ENCODE measurements at places on chromosomes 12 and 14.

- no peak for DNase-seq
Measured at GRCh38 chr12:106171117-106171750, 32.5 kb upstream of the NUAK1 start.

GRCh38 chr12:95701275-95701674 is 89.3 kb downstream of the NTN4 start:
- no peak for DNase-seq

DNA sequence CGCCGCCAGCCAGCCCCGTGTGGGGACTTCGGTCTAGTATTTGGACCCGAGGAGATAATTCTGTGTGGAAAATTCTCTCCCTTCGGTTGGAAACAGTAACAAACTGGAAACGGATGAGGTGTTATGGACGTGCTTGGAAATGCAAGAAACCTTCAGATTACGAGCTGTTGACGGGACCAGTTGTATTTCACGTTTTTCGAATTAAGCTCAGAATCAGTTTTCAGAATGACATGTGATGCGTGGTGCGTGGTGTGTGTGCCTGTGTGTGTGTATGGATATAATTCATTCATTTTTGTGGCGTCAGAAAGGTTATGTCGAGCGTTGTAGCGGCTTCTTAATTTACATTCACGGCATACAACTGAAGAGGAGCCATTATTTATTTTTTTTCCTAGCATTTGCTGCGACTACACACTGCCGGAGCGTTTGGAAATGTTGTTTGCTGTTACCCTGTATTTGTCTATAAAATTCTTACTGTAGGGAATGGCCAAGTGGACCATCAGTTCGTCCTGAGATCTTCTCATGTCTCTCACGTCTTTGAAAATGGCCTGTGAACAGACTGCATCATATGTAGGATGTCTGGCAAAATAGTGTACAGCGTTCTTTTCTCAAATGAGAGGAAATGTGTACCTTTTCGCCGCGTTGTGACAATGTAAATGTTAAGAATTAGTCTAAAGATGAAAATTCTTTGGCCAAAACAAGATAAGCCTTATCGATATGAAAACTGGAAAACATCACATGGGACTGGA is 1.3 kb downstream of the TRAF3 start:
- peak; percentile 42 for DNase-seq

DNA sequence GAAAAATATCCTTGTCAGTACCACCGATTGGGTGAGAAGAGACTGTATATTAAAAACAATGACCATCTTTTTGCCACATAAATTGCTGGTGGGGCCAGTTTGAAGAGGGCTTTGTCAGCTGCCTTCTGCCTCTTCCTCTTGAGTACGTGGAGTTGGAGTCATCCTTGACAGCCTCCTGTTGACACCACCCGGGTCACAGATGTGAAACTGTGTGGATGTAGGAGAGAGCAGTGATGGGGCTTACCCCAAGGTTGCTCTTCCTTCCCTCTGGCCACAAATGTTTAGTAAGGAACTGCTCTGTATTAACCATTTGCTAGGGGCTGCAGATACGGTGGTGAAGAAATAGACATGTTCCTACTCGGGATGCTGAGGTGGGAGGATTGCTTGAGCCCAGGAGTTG is 12.2 kb downstream of the PTPN11 start:
- no peak for DNase-seq

- DNase-seq = no peak
Measured at GRCh38 chr14:68333262-68333661, 459.6 kb downstream of the ZFP36L1 start.

DNA sequence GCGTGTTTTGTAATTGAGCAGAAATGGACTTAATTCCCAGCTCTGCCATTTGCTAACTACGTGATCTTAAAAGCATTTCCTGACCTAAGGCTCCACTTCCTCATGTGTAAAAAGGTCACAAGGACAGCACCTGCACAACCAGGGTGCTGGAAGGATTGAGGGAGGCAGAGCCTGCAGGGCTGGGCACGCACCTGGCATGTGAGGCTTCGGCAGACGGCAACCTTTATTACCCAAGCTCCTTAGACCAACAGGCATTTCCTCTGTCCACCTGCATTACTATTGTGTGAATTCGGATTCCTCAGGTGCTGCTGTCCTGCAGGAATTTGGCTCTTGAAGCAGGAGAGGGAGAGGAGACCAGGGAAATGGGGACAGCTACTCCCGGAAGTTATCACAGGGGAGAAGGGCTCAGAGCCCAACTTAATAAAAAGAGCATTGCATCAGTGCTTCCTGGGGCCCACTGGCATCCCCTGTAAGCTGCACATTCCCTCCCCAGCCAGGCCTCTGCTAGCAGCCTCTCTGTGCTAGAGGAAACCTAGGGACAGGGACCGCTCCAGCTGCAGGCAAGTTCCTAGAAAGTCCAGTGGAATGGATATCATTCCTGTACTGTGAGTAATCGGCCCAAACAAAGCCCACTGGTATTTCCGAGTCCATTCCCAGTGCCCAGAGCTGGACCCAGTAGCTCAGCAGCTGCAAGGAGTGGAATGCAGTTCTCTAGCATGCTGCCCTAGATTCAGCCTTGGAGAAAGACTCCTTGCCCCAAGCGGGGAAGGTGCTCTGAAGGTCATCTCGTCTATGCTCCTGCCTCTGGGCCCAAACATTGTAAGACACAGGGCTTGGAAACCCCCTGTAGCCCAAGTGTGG is 157.1 kb upstream of the CCND2 start:
- no peak for DNase-seq

GRCh38 chr12:123111498-123112165 is 39.3 kb downstream of the PITPNM2 start:
- no peak for DNase-seq

DNA sequence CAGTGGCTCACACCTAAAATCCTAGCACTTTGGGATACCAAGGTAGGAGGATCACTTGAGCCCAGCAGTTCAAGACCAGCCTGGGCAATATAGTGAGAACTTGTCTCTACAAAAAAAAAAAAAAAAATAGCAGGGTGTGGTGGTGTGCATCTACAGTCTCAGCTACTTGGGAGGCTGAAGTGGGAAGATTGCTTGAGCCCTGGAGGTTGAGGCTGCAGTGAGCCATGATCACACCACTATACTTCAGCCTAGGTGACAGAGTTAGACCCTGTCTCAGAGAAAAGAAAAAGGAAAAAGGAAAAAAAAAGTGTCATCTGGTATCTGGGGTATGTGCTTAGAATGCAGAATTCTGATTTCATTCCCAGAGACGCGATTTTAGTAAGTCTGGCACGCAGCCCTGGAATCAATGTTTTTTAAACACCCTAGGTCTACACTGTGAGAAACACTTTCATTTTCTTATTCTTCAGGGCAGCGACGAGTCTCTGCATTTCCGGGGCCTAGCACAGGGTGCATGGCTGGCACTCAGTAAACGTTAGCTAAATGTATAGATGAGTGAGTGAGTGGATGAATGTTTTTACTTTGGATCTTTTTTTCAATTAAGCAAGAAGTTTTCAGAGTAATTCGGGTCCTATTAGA is 243.8 kb upstream of the PWP1 start:
- no peak for DNase-seq

DNA sequence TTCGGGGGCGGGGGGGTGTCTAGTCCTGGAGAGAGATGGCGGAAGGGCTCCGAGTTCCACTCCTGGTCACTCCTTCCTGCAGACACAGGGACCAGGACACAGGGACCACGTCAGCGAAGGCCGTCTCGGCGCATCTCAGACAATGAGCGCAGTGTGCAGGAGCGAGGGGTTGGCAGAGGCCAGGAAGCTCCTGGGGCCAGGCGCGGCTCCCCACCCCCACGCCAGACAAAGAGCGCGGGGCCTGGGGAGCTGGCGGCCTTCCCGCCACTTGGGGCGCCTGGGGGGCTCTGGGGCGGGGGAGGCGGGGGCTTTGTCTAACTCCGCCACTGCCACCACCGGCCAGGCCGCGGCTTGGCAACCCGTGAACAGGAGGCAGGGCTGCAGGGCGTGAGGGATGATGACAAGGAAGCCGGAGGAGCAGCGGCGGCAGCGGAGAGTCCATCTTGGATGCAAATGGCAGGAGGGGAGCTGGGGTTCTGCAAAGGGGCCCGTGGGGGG is 2.2 kb downstream of the CDK2AP1 start:
- peak; percentile 79 for DNase-seq

DNA sequence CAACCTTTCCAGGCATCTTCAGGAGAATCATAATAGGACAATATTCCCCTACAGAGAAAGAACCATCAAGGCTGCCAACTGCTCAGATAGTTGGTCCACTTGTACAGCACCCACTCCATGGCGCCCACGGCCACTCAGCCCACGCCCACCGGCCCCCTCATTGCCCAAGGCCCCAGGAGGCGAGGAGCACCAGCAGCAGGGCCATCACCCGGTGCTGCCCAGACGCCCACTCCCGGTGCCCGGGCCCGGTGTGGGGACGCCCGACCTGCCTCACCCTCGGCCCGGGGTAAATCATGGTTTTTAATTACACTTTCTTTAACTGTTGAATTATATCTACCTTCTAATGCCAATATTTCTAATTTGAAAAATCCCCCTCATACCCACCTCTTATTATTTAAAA is 41.3 kb upstream of the ANO6 start:
- DNase-seq = no peak

DNA sequence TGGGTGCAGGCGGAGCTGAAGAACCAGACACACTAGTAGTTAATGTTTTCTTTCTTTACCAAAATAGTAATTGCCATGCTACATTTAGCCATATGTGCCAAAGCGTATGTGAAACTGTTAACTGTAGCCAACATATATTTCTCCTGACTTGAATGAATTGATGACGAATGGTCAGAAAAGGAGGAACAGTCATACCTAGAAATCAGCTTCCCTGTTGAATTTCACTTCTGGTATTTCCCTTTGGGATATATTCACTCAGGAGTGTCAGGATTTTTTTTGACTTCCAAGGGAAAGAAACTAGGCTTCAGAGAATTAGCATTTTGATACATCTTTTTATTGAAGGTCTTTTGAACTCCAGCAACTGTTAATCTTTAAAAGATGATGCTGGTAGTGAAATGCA is 87.0 kb downstream of the ERC1 start:
- no peak for DNase-seq

DNA sequence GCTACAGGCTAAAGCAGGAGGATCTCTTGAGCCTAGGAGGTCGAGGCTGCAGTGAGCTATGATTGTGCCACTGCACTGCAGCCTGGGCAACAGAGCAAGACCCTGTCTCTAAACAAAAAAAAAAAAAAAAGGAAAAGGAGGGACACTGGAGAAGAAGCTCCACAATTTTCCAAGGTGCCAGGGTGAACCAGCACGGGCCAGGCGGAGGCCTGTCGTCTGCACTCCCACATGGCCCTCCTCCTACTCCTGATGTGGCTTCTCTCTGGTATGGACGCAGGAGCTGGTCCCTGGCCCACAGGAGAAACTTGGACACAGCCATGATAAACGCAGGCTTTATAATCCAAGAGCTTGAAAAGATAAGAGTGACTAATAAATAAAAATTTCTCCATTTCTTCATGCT is 341.2 kb downstream of the CACNA1C start:
- DNase-seq = no peak

GRCh38 chr12:64621257-64621942 is 11.1 kb downstream of the RASSF3 start:
- DNase-seq = no peak
